Mesenteric fat pad (tissue), 1 donor: ENCODE measurements at places on chromosomes 4 and X. TPM values are rescaled to one million over a fixed set of nuclear protein-coding genes. Genes with fewer than 3 reads are reported as not detected.

The FAM9C gene
- total RNA-seq: not detected

The ADRA2C gene
- 8.6 TPM for total RNA-seq

The CENPE gene
- 1.2 TPM for total RNA-seq

DNA sequence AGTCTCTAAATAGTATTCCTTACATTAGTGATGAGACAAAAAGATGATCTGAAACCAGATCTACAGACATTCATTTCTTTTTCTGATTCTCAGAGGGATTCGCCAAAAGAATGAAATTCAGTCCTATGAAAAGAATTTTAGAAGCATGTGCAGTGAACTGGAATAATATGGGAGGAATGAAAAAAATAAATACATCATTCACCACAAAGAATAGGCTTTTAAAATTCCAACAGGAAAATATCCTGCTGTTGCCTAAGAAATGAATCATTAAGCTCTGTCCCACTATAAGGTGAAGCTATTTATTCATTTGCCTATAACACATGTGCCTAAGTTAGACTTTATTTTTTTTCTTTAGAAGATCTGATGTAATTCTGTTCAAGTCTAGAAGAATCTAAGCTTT is 165.9 kb downstream of the IL15 start:
- no peak for DNase-seq

- no peak for DNase-seq
Measured at GRCh38 chr4:152255437-152255836, 280.5 kb downstream of the FBXW7 start.

GRCh38 chr4:107008115-107008514 is 28.0 kb downstream of the DKK2 start:
- DNase-seq: no peak

The MAGED4 gene
- 1.2 TPM for total RNA-seq

- no peak for DNase-seq
Measured at GRCh38 chr4:175671491-175671934, 140.6 kb downstream of the GPM6A start.

The RGS12 gene
- total RNA-seq: 26.3 TPM

The SLC9B1 gene
- total RNA-seq: 0.87 TPM

DNA sequence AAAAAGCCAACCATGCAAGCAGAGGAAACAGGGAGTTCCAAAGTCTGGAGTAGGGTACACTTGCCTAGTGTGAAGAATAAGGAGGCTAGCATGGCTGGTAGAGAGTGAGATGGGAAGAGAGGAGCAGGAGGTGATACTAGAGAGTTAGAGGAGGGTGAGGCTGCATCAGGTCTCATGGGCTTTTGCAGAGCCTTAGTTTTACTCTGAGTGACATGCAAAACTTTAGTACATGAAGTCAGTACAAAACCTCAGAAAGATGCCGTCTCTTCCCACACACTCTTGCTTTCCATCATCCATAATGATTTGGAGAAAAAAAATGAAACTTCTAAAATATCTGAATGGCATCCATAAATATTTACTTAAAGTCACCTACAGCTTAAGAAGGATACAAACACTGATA is 5.0 kb downstream of the OPRPN start:
- no peak for DNase-seq

DNA sequence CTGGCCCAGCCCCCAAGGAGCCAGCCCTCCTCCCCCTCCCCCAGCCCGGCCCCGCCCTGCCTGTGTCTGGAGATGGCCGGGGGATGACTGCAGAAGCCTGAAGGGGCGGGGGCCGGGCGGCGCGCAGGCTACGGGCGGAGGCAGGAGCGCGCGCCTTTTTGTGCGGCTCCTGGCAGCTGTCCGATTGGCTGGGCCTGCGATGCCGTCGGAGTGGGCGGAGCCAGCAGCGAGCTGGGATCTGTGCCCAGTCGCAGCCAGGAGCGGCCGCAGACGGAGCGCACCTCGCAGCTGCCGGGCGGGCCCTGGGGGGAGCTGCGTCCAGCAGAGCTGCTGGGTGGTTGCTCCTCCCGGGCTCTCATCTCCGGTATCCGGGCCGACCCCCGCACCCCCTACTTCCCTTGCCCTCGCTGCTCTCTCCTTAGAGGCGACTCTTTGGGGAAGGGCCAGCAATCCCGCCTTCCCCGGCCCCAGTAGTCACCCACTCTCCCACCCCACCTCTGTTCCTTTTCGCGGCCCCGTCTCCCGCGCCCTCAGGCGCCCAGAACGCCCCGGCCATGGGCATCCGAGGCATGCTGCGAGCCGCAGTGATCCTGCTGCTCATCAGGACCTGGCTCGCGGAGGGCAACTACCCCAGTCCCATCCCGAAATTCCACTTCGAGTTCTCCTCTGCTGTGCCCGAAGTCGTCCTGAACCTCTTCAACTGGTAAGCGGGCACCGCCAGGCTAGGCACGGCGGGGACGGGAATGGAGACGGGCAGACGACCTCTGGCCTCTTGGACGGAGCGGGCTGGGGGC is at the start of gene GABRQ:
Gene GABRQ (plus strand): TSS at position 247 of the 794 bp plus-strand sequence. CDS start 308 bp downstream, at position 555.
- no peak for DNase-seq

DNA sequence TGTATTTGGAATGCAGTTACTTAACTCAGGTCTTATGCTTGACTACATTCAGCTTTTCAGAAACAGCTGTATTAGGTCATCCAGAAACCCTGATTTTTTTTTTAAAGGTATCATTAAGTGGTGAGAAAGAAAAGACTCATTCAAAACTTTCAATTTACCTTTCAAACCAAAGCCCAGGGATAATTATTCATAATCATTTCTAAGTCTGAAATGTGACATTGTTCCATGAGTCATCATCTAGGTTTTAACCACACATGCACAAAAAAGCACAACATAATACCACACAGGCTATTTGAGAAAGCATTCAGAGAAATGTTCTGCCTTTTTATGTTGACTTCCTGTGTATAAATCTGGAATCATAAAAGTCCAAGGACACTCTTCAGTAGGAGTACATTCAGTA is 288.2 kb downstream of the IL1RAPL2 start:
- DNase-seq: no peak

DNA sequence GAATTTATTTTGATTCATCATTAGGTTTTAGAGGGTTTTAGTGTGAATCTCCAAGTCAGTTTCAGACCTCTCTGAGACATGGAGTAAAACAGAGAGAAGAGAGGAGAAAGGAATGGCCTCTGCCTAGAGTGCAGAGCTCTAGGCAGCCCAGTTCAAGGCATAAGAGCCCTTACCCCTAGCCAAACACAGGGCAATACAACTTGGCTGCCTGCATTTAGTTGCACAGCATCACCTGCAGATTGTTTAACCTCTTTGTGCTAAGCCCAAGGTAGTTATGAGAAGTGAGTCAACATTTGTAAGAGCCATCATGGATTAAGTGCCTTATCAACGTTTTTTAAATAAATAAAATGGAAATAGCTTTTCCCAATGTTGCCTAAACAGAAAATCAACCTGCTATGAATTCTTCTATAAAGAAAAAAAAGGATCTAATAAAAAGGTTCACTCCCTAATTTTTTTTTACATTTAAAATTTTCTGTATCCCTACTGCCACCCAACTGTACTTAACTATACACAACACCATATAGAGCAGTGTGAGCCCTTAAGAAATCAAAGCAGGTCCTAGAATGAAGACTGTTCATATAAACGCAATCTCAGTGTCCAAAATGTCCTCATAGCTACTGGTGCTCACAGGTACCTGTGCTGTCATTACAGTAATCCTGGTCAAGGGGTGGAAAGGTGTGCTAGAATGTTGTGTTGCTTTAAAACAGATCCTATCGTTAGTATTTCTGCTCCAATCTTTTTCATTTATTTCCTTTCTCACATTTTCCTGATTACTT is 36.0 kb downstream of the PF4 start:
- no peak for DNase-seq

The ODAPH gene
- not detected for total RNA-seq

The CTAG1A gene
- total RNA-seq: not detected

The IBSP gene
- not detected for total RNA-seq

GRCh38 chr4:88672987-88673386 is 24.6 kb downstream of the NAP1L5 start:
- no peak for DNase-seq

- DNase-seq: no peak
Measured at GRCh38 chr4:47187608-47188007, 156.2 kb downstream of the GABRB1 start.

The HOPX gene
- total RNA-seq: 3.2 TPM

- DNase-seq: no peak
Measured at GRCh38 chr4:159046683-159047082, 56.2 kb upstream of the RAPGEF2 start.

- no peak for DNase-seq
Measured at GRCh38 chr4:7007944-7008343, 35.2 kb upstream of the TADA2B start.

- no peak for DNase-seq
Measured at GRCh38 chr4:164467493-164467892, 286.4 kb upstream of the SMIM31 start.

DNA sequence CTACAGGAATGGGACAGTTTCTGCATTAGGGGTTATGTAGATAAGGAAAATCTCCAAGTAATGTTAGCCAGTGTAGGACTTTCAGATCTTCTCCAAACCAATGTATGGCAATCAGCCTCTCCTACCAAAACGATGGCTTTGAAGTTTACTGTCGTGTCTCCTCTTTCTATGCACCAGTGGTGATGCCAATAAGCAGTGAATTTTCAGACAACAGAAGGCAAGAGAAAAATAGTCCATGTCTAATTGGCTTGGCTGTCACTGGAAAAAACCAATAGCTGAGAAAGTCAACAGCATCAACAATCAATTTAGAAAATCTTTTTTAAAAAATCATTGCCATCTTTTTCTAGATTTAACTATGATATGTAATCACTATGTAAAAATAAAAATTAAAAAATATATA is 35.0 kb downstream of the LIMCH1 start:
- no peak for DNase-seq

DNA sequence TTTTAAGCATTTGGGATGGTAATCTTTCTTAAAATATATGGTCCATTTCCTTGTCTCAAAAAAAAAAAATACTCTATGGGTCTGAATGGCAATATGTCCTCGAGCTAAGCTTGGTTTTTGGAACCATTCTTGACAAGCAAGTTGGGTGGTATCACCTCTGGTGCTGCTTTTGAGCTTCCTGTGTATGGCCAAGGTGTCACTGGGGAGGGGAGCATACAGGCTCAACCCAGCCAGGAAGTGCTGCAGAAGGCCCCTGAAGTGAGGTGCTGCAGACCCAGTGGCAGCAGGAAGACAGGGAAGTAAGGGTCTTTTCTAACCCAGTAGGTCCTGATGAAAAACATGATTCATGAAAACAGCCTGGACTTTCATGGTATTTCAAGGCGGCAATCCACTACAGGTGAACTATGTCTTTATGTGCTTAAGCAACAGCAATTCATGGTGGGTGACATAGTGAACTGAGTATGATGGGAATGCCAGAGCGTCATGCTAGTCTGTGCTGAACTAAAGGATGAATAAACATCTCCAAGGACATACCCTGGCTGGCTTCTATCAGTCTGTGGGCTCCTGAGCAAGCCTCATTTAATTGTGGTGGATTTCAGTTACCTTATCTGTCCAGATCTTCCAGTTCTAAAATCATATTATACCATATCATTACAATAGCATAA is 15.1 kb downstream of the TRAPPC2 start:
- DNase-seq: no peak

DNA sequence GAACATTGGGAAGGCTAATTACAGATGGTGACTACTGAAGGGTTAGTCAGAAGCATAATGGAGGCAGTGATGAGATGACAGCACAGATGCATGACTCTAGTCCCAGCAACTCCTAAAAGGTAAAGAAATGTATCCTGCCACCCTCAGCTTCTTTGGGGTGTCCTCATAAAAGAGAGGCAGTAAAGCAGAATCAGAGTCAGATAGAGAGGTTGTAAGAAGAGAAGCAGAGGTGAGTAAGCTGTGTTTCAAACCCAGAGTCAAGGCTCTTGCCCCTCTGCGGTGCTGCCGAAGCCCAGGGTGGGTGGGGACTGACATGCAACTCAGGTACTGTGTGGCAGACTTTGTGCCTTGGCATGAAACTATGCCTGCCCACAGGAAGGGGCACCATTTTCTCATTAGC is 59.5 kb upstream of the PGM2 start:
- no peak for DNase-seq

The TMEM47 gene
- total RNA-seq: 24.5 TPM

DNA sequence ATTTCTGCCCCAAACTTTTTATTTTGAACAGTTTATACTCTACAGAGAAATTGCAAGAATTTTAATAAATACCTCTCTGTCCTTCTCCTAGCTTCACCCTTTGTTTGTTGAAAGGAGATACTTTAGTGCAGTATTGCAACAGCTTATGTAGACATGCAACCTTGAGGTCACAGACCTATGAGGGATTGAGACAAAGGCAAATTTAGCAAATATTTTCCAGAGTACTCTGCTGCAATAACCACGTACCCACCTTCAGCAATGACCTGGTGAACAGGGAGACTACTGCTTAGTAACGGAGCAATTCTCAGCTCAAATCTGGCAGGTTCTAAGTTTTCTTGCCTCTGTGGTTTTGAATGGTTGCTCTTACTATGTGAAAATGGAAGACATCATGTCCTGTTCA is 13.2 kb downstream of the FGA start:
- no peak for DNase-seq

The KDR gene
- 37.4 TPM for total RNA-seq

DNA sequence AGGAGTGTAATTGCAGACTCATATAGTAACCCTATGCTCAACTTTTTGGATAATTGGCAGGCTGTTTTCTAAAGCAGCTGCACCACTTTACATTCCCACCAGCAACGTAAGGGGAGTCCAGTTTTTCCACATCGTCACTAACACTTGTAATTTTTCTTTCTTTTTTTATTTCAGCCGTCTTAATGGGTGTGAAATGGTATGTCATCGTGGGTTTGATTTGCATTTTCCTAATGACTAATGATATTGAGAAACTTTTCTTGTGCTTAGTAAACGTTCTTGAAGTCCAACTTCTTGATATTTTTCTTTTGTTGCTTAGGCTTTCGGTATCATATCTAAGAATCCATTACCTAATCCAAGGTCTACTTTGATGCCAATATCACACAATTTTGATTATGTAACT is 95.3 kb upstream of the IL1RAPL1 start:
- DNase-seq: no peak

DNA sequence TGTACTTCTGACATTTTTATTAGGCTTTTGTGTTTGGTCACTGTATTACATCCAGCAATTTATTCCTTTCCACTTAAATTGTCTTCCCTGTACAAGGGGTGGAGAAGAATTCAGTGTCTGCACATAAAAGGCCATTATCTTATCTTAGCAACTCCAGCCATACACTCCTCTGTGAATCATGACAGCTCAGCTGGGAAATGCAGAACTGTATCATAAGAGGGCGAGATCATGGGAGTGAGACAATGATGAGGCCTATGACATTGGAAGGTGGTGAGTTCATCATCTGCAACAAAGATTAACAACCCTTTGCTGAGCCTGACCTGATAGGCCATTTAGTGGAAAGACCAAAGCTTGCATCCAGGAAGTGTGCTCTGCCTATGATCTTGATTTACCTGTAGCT is 33.3 kb downstream of the SLIT2 start:
- no peak for DNase-seq

DNA sequence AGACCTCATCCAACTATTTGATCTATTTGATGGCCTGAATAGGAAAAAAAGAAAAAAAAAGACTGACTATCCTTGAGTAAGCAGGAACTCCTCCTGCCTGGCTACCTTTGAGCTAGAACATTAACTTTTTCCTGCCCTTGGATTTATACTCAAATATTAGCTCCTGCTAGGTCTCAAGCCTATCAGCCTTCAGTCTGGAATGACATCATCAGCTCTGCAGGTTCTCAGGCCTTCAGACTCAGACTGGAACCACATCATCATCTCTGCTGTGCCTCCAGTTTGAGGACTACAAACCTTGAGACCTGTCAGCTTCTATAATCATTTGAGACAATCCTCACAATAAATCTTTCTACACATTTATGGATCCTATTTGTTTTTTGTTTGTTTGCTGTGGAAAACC is 754.0 kb upstream of the SLIT2 start:
- DNase-seq: no peak

The SOWAHB gene
- not detected for total RNA-seq
